ENCODE measurements at places on chromosomes 11 and 22. TPM values are rescaled to one million over a fixed set of nuclear protein-coding genes. Genes with fewer than 3 reads are reported as not detected.

GRCh38 chr22:35915477-35916013 is 113.1 kb downstream of the RBFOX2 start:
- peaks cover 16% of the 10 kb centered on the region for H3K4me1 ChIP-seq
- H3K36me3 ChIP-seq: no peaks in the 10 kb centered on the region
- H3K4me3 ChIP-seq: peak overlapping the region; percentile 72
- H3K27me3 ChIP-seq: peaks cover 7% of the 10 kb centered on the region
- H3K27ac ChIP-seq: no peak overlapping the region
- no peak for DNase-seq

- H3K36me3 ChIP-seq: no peaks in the 10 kb centered on the region
- H3K4me1 ChIP-seq: no peaks in the 10 kb centered on the region
- no peak overlapping the region for H3K4me3 ChIP-seq
- H3K27me3 ChIP-seq: no peaks in the 10 kb centered on the region
These were observed 64.9 kb downstream of the NECTIN1 start for GRCh38 chr11:119664063-119664572.

Gene SAA4
- total RNA-seq: not detected

Gene IRF7
- 55.2 TPM for total RNA-seq

Gene DERL3
- total RNA-seq: 1.7 TPM

DNA sequence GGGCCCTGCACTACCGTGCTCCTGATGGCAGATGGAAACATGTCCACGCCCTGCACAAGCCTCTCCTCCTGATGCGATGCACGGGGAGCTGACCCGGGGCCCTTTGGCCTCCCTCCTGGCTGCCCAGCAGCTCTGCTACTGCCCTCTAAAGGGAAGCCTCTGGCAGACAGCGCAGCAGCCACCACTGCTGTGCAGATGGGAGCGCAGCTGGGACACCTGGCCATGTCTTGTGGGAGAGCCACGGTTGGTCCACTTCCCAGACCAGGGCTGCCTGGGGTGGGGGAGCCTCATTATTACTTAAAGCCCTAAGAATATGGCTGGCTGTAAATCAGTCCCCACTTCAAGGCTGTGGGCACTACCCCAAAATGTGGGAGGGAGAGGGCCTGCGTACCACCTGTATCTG is 38.3 kb downstream of the TBX1 start:
- no peaks in the 10 kb centered on the region for H3K27me3 ChIP-seq
- no peak overlapping the region for H3K27ac ChIP-seq
- DNase-seq: no peak
- no peaks in the 10 kb centered on the region for H3K4me1 ChIP-seq
- H3K4me3 ChIP-seq: no peak overlapping the region

Gene TMEM86A
- 6.7 TPM for total RNA-seq

- peaks cover 6% of the 10 kb centered on the region for H3K27me3 ChIP-seq
- H3K4me3 ChIP-seq: no peak overlapping the region
- H3K36me3 ChIP-seq: no peaks in the 10 kb centered on the region
- no peaks in the 10 kb centered on the region for H3K4me1 ChIP-seq
- DNase-seq: no peak
These were observed 12.9 kb upstream of the CAT start for GRCh38 chr11:34425867-34426266.

Gene OR51I1
- total RNA-seq: not detected

Gene CREB3L1
- total RNA-seq: not detected

GRCh38 chr22:49767355-49768062 is 60.2 kb downstream of the BRD1 start:
- H3K4me1 ChIP-seq: no peaks in the 10 kb centered on the region
- H3K27me3 ChIP-seq: no peaks in the 10 kb centered on the region
- H3K4me3 ChIP-seq: no peak overlapping the region
- peaks cover 12% of the 10 kb centered on the region for H3K36me3 ChIP-seq
- H3K27ac ChIP-seq: no peak overlapping the region

DNA sequence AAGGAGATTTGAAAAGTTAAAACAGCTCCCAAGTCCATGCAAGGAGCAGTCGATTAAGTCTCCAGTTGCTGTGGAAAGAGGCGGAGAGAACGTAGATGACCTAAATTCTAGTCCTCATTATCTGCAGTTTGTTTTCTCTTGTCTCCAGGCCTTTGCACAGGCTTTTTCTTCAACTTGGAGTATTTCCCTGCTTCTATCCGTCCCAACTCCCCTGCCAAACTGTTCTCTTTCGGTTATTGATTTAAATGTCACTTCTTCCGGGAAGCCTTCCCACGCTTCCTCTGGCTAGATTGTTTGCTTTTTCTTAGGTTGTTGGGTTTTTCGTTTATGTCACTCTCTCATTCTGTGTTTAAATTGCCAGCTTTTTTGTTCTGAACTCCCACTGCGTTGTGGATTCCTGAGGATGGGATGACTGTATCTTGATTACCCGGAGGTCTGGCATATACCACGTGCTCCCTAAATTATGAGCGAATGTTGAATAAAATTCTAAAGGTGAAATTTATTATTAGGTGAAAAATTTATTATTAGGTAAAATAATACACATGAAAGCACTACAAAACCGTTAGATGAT is 463 bp downstream of the TMEM126B start:
- H3K27ac ChIP-seq: peak overlapping the region; percentile 94
- peaks cover 49% of the 10 kb centered on the region for H3K4me1 ChIP-seq
- no peaks in the 10 kb centered on the region for H3K36me3 ChIP-seq
- H3K4me3 ChIP-seq: peak overlapping the region; percentile 94
- H3K27me3 ChIP-seq: no peaks in the 10 kb centered on the region

DNA sequence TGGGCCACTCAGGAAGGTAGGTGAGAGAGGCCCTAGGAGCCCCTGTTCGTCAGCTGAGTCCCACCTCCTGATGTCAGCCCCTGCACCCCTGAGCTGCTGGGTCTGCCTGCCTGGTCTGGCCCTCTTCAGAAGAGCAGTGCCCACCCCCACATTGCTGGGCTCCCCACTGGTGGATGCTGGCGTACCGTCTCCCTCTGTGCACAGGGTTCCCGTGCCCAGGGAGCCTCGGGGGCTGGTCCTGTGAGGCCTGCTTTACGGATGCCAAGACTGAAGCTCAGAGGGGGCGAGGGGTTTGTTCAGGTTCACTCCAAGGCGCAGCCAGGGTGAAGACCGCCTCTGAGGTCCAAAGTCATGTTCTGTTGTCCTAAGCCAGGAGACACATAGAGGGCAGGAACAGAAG is 44.7 kb upstream of the GCAT start:
- H3K36me3 ChIP-seq: peaks cover 25% of the 10 kb centered on the region
- H3K4me1 ChIP-seq: no peaks in the 10 kb centered on the region
- no peak for DNase-seq
- H3K27ac ChIP-seq: no peak overlapping the region
- no peak overlapping the region for H3K4me3 ChIP-seq

GRCh38 chr11:57309106-57310059 is 15.4 kb downstream of the TNKS1BP1 start:
- peaks cover 5% of the 10 kb centered on the region for H3K36me3 ChIP-seq
- no peak overlapping the region for H3K27ac ChIP-seq
- peaks cover 6% of the 10 kb centered on the region for H3K4me1 ChIP-seq
- H3K4me3 ChIP-seq: no peak overlapping the region
- no peak for DNase-seq

DNA sequence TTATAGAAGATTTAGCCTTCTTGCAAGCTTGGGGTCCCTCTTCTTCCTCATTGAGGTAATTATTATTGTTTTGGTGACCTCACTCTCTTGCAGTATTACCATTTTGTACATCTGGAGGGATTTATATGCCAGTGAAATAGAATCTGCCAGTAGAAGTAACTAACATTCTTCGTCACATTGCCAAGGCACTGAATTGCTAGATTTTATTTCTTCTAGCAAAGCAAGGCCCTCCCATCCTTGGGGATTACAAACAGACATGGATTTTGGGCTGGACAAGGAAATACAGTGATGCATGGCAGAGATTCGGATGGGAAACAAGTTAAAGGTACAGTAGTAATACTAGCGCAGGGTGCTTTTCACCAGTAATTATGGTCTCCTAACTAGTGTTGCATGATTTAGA is 7.8 kb downstream of the ADAMTS15 start:
- no peaks in the 10 kb centered on the region for H3K4me1 ChIP-seq
- DNase-seq: no peak
- H3K27me3 ChIP-seq: no peaks in the 10 kb centered on the region
- no peaks in the 10 kb centered on the region for H3K36me3 ChIP-seq

- no peaks in the 10 kb centered on the region for H3K4me1 ChIP-seq
- H3K36me3 ChIP-seq: peaks cover 2% of the 10 kb centered on the region
- H3K27me3 ChIP-seq: peaks cover 26% of the 10 kb centered on the region
- no peak for DNase-seq
- H3K4me3 ChIP-seq: no peak overlapping the region
- H3K27ac ChIP-seq: no peak overlapping the region
These were observed 1.4 kb downstream of the TRPC6 start for GRCh38 chr11:101582236-101582988.

Gene TMEM45B
- total RNA-seq: 4.7 TPM

All from naive thymus-derived CD8-positive, alpha-beta T cell (primary cell).